ENCODE measurements at places on chromosomes 12 and 14.

DNA sequence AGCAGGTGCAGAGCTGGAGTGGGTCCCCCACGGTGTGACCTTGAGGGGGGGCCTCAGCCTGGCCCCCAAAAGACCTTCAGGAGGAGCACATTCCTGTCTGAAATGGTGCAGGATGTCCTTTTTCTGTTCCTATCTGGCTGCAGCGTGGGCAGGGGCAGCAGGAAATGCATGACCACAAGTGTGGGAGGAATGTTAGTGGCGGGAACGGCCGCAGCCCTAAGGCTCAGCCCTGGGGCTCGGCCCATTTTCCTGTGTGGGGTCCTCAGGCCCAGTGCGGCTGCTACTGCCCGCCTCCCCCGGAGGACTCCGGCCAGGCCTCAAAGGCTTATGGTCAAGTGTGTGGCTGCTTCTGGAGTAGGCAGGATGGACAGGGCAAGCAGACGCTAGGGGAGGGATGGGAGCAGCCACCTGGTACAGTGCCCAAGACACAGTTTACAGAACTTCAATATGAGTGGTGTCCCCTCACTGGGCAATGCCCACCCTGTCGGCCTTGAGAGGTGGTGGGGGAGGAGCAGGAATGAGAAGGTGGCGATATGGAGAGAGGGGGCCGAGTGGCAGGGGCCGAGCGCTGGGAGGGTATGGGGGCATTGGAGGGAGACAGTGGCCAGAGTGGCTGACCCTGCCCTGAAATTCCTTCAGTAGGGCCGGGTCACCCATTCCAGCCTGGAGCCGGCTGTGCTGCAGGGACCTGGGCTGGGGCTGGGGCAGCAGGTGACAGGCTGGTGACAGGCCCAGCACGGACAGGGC lies 137.4 kb downstream of the CALM1 start:
- DNase-seq: peak; percentile 77

GRCh38 chr12:126950266-126950665 lies 1316.7 kb upstream of the TMEM132C start:
- no peak for DNase-seq

- no peak for DNase-seq
Observed at GRCh38 chr14:55180006-55180405, 11.4 kb downstream of the DLGAP5 start.

- no peak for DNase-seq
Observed at GRCh38 chr12:14249368-14249767, 116.1 kb upstream of the ATF7IP start.

DNA sequence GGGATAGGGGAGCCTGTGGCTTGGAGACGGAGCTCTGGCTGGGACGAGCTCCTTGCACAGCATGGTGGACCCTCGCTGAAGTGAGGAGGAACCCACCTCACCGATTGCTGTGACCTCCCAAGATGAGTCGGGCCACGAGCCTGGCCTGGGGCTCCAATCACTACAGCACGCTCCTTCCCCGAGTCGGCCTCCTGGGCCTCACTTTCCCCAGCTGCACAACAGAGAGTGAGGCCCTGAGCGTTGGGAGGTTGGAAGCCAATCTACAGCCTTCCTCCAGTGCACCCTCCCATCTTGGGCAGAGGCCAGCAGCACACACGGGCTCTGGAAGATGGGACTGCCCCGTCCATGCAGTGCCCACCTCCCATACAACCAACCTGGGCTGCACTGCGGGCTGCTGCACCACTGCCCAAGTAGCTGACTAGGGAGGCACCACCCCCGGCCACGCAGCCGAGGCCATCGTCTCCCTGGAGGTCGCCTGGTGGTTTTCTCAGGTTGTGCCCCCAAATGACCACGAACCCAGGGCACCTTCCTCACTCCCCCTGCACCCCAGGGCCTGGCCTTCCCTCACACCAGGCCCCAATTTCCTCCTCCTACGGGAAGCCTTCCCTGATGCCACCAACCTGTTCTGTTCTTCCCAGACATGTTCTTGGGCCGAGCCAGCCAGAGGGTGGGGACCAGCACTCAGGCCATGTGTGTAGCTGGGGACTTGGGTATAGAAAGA lies 152.3 kb upstream of the C14orf180 start:
- no peak for DNase-seq

DNA sequence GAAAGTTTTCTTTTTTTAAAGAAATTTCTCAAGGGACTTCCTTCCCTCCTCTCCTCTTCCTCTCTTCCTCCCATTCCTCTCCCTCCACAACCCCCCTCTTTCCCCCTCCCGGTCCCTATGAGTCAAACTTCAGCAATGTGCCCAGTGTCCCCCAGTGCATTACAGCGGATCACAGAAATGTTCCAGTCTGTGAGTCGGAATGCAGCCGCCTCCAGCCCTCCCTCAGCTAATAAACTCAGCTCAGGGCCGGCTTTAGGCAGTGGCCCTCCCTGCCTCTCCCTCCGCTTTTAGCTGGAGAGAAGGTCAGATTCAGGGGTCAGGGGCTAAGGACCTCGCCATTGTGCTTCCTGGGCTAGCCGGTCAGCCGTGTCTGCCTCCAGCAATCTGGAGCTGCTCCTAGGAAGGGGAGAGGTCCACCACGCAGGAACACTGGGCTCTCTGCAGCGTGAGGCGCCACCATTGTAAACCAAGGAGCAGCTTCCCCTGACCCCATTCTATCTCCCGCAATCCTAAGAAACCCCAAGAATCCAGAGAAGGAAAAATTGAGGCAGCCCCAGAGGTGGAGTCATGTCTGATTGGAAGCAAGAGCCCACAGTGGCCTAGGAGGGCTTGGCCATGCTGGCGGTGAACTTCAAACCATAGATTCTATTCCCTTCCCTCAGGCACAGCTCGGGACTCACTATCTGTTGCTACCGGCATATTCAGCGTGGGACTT lies 1.1 kb upstream of the HDAC7 start:
- peak; percentile 98 for DNase-seq

GRCh38 chr12:41479426-41479825 lies 291.3 kb downstream of the PDZRN4 start:
- DNase-seq: no peak

- no peak for DNase-seq
Observed at GRCh38 chr12:68972595-68972994, 39.6 kb upstream of the CPM start.

DNA sequence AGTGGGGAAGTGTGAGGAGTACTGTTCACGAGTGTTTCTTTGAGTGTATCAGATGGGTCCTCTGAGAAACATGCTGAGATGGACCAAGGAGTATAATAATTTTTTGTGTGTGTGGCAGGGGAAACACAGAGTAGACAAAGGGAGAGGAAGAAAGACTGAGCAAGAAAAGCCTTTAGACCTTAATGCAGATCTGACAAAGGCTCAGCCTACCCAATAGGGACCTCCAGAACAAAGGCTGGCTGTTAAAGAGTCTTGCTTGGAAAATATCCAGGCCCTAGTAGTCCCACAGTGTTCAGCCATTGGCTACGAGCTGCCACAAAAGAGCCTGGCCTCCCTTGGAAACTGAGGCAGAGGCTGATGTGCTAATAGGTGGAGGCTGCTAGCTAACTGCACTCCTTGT lies 13.5 kb downstream of the COQ5 start:
- DNase-seq: no peak

DNA sequence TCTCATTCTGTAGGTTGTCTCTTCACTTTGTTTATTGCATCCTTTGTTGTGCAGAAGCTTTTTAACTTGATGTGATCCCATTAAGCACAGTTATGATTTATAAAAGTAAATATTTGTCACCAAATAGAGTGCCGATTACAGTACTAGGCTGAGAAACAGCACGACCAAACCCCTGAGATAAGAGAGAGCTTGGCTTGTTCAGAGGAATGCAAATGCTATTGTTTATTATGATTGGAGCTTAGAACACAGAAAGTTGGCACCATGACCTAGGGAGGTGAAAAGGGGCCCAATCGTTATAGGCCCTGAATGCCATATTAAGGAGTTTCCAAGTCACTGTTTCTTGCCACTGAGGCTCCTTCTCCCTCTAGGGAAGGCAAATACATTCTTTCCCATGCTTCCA lies 214.9 kb downstream of the KITLG start:
- no peak for DNase-seq

- peak; percentile 93 for DNase-seq
Observed at GRCh38 chr12:50620109-50620977, 115.6 kb downstream of the DIP2B start.

DNA sequence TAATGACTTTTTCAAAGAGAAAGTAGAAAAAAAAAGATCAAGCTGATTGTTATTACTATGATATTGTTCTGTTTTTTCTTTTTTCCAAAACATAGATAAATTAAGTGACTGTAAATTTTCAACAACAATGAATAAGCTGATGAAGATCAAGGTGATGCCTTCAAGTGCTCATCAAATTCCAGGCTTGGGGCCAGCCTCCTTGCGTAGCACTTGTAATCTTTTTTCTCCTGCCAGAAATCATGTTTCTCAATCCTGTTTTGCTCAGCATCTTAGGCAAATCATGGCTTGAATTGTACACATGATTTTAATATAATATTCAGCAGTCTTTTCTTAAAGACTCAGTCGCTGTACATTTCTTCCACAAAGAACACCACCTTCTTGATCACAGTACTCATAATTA lies 333.2 kb downstream of the NPAS3 start:
- no peak for DNase-seq

GRCh38 chr14:97382616-97383226 lies 585.5 kb downstream of the VRK1 start:
- no peak for DNase-seq

GRCh38 chr12:20404576-20405346 lies 36.4 kb downstream of the PDE3A start:
- DNase-seq: peak; percentile 25

DNA sequence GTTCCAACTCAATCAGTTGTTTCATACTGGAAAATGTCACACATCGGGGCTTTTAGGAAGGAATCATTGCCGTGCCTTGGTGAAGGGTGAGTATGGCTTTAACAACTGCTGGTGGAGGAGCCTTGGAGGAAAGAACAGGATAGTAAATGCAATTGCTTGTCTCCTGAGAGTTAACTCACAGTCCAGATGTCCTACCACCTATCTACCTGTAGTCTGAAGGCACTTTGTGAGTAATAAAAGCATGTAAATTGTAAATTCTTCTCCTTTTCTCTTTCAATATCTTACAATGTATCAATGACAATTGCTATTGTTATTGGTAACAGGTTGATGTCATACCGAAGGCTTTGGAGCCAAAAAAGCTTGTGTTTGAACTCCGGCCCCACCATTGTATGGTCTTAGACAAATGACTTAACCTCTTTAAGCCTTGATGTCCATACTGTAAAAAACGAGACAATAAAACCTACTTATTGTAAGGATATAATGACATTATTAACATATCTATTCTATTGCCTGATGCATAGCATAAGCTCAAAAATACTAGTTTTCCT lies 397.4 kb downstream of the ADAMTS20 start:
- DNase-seq: no peak

GRCh38 chr12:43826681-43827080 lies 9.2 kb upstream of the TMEM117 start:
- peak; percentile 27 for DNase-seq

DNA sequence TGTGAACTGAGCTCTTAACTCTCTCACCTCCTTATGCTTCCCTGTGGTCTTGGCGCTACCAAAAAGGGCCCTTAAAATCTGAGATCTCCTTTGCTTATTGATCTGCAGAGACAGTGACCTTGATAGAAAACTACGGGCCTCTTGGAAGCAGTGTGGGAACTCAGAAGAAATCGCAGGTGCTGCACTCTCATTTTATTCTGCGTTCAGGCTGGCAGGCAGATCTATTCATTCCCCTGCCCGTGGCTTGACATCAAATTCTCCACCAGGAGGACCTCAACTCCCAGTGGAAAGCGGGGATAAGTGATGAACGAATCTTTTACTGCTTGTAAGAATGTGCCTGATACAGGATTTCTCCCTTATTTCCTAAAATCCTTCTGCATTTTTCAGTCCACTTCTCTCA lies 143.2 kb upstream of the SEL1L start:
- no peak for DNase-seq

DNA sequence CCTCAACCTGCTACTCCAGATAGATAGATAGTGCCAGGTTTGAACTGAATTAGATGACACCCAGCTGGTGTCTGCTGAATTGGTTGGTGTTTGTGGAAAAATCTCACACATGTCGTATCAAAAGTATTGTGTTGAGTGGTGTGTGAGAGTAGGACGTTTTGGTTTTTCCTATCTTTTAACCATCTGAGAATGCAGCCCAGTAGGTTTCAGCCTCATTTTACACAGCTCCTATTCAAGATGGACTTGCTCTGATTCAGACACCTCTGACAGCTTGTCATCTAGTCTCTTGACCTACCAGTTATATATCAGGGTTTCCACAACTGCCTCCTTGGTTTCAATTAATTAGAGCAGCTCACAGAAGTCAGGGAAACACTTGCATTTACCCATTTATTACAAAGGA lies 254.4 kb downstream of the KTN1 start:
- DNase-seq: no peak

GRCh38 chr12:98645572-98646067 lies 530 bp downstream of the APAF1 start:
- DNase-seq: peak; percentile 38

DNA sequence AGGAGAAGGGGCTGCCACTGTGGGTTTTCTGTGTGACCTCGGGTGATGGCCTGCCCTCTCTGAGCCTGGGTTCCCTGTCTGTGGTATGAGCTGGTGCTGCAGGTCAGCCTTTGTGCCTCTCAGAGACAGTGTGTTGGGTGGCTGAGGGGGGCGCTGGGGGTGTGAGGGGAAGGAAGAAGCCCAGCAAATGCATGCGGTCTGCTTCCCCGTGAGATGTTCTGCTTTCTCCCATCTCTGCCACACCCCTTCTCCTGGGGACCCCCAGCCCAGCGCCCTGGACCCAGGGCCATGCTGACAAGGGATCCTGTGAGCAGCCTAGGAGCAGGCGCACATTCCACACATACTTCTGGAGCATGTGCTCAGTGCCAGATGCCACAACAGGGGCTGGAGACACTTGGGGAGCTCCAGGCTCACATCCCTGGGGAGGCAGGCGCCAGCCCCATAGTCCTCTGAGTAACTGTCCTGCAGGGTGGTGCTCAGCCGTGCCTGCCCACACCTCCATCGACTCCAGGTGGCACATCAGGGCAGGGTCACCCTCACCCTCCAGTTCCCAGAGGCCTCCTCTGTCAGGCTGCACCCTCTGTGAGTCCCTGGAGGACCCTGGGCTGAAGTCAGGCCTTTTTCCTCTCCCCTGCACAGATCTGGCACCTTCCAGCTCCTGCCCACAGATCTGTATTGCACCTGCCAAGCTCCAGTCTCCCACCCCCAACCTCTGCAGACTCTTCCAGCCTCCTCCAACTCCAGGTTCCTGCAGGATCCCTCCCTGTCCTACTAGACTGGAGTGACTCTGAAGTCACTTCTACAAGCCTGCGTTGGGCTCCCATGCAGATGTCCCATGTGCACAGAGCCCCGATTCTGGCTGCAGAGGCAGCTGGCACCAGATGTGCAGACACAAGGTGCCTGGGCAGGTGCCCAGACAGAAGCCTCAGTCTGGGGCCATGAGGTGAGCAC lies 205.6 kb downstream of the KIF26A start:
- DNase-seq: no peak

- DNase-seq: peak; percentile 90
Observed at GRCh38 chr12:1583421-1584078, 10.8 kb downstream of the FBXL14 start.

All from astrocyte of the hippocampus (primary cell).